GM18507 (cell line): ENCODE measurements at places on chromosomes 12 and 14.
A peak's percentile ranks its signal among the peaks of the same experiment; 100 is the strongest.

DNA sequence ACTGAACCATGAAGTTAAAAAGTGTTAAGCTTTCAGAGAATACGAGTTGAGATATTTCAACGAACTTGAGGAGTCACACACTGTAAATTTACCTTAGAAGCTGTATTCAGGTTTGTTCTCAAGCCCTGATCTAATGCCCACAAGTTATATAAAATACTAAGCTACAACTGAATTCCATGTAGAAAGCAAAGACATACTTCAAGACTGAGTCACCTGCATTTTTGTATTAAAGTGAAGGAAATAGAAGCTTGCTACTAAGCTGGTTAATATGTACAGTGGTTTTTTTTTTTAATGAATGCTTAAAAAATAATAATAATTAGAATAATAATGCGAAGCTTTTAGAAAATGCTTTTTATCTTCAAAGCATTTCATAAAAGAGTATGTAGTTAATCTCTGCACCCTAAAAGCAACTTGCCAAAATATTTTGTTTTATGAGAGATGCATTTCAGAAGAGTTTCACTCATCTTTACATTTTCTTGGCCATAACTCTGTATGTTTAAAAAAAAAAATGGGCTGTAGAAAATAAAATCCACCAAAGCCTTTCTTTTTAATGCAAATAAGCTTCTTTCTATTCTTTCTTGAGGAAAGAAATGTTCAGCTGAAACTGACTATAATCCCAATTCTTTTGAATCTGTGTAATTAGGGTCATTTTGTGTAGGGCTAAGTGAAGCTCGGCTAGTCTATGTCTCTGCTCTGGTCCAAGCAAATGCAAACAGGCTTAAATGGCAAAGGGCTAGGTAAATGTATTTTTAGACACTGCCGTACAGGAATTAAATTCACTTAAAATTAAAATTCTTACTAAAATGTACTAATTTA, 1047.5 kb upstream of the FLRT2 start:
- no peak for DNase-seq

- DNase-seq, result no peak
Measured at GRCh38 chr12:92304371-92305055, 158.9 kb upstream of the BTG1 start.

GRCh38 chr12:122004633-122005071, 17.0 kb upstream of the BCL7A start:
- DNase-seq, result no peak

DNA sequence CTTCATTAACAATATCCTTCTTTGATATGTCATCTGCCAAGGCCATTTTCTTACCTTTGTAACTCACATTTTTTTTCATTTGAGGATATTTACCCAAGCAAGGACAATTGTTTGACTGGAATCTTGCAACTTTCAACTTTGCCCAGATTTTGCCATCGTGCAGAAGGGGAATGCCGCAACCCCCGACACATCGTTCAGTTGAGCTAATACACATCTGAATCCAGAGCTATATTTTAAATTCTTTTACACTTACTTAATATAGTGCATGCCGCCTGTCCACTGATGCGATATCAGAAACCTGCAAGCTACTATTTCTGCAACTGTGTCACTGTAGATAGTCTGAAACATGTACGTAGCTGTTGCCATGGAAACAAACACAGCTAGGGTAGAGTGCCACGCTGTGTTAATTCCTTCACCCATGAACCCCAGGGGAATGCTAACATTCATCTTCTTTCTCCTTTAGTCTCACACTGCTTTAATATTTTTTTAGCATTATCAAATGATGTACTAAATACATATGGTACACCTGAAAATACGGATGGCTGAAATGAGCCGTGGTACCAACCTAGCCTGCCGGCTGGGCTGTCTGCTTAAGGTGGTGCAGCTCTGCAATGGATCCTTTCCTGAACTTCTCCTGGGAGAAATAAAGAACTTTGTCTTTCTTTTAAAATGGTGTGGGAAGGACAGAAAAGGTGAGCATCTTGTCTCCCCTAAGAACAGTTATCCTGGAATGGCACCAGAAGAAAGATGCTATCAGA, 77.0 kb upstream of the FOXN3 start:
- DNase-seq, result peak; percentile 20

DNA sequence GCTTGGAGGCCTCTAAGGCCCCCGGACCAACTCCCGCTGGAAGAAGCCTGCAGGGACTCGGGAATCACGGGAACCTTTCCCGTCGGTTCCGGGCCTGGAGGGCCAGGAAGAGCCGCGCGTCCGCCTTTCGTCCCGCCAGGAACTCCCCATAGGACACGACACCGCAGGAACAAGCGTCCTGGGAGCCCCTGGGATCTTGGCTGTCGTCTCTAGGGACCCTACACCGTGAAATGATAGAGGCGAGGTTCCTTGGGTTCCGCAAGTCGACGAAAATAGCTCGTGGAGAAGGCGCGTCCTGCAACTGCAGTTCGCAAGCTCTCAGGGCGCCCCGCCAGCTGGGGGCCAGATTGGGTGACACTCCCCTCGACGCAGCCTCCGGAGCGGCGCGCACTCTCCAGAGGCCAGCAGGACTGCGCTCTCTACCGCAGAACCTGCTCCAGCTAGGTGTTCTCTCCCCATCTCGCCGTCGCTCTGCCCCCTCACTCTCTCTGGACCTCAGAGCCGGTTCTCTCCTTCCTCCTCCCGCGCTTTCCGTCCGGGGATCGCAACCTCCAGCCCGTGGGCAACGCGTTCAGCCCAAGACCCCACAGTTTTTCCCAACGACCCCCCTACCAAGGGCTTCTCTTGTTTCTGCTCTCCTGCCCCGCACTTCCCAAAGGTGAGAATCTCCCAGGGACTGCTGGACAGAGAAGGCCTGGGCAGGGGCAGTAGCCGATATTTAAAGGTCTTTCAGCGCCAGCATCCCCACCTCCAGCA, 776 bp downstream of the BMP4 start:
- DNase-seq, result no peak

DNA sequence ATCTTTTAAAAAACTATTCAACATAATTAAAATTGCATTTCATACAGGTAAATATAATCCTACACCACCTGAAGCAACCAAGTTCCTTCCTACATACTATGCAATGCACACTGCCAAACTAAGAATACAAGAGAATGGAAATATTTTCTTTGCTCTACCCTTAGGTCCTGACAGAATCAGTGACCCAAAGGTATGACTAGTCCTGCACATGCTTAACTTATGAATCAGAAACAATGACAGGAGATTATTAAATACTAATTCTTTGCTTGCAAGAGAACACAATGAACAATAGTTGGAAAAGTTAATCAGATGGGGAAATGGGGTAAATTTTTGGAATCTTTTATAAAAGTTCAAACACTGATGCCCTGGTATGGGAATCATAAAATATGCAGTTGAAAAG, 220.1 kb downstream of the SOX5 start:
- DNase-seq, result no peak

- no peak for DNase-seq
Measured at GRCh38 chr14:97782871-97783414, 985.8 kb downstream of the VRK1 start.

- DNase-seq, result no peak
Measured at GRCh38 chr14:39739796-39740195, 307.6 kb upstream of the FBXO33 start.

GRCh38 chr12:114141921-114142564, 175.9 kb upstream of the RBM19 start:
- no peak for DNase-seq

GRCh38 chr12:678747-679712, 15.8 kb upstream of the NINJ2 start:
- no peak for DNase-seq

- no peak for DNase-seq
Measured at GRCh38 chr12:225012-225411, 11.1 kb upstream of the SLC6A12 start.

DNA sequence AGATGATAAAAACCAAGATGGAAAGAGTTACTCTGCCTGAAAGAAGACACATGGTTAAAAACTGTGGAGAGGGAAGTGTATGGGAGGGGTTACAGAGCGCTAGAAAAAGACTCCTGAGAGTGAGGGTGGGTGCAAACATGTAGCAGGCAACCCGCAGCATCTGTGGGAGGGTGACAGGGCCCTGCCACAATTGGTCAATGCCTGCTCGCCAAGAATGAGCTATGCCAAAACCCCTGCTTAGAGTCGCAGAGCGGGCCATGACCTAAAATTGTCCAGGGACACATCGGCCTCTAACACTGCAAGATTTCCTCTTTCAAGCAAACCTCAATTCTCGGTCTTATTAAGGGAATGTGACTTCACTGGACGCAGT, 700 bp downstream of the PRKAG1 start:
- DNase-seq, result no peak

GRCh38 chr12:92995258-92995903, 66.3 kb upstream of the EEA1 start:
- no peak for DNase-seq

- DNase-seq, result no peak
Measured at GRCh38 chr14:104866451-104867370, 1.6 kb downstream of the CEP170B start.

GRCh38 chr12:109611223-109611622, 37.6 kb downstream of the MVK start:
- no peak for DNase-seq

DNA sequence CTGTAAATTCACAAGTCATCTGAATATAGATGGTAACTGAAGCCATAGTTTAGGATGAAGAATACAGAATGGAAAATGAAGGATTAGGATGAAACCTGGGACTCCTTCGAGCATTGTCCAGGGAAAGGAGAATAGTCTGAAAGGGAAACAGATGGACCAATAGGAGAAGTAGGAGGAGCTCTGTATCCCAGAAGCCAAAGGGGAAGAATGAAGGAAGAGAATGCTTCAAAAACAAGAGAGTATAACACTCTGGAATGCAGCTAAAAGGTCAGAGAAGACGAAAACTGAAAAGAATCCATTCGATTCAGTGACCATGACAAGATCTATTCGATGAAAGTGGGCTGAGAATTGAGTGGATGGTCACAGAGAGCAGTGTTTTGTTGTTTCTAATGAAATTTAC, 1.0 kb downstream of the GMFB start:
- DNase-seq, result no peak

DNA sequence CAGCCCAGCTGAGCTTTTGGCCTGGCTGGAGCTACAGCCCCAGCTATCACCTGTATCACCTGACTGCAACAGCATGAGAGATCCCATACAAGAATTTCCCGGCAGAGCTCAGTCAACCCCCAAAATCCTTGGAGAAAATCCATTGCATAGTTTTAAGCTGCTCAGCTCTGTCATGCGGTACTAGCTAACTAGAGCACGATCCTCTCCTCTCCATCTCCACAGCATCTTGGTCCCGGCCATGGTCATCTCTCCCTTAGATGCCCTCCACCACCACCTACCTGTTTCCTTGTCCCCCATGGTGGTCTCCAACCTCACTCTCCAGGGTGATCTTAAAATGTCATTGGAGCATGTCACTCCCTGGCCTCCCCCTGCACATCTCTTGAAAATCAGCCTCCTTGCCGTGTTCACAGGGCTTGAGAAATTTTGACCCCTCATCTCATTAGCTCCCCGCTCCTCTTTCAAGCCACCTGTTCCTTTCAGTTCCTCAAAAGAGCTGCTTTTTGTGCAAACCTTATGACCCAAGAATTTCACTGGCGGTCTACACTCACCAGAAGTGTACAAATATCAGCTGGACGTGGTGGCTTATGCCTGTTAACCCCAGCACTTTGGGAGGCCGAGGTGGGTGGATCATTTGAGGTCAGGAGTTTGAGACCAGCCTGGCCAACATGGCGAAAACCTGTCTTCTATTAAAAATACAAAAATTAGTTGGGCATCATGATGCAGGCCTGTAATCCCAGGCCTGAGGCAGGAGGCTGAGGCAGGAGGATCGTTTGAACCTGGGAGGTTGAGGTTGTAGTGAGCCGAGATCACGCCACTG, 8.1 kb upstream of the CLMN start:
- DNase-seq, result peak; percentile 47

GRCh38 chr14:77180726-77181602, 634 bp upstream of the TMEM63C start:
- no peak for DNase-seq

DNA sequence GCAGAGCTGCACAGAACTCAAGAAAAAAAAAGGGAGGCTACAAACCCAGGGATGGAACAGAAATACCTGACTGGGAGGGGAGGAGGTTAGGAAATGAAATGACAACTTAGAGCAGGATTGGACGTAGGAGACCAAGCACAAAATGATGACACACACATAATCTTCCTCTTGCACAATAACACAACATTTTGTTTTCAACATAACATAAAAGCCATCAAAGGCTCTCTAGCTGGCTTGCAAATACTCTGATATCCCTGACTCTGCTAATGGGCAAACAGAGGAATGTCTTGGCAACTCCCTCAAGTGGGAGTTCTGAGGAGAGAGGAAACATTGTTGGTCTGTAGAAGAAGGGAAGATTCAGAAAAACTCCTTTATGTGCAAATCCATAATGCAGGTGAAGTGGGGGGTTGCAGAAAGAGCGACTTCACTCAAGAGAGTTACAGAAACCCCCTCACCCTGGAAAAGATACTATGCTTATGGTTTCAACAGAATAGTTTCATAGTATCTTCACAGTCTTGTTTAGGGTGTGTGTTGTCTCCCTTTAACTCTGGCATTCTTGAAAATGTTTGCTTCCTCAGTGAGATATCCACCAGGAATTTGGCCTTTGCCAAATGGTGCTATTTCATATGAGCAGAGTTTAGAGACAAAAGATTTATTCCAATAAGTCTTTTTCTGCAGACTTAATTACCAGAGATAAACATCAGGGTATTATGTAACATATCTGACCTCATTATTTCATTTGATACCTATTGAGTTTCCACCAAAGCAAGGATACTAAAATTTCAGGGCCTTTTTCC, 43.8 kb upstream of the LTBP2 start:
- no peak for DNase-seq

DNA sequence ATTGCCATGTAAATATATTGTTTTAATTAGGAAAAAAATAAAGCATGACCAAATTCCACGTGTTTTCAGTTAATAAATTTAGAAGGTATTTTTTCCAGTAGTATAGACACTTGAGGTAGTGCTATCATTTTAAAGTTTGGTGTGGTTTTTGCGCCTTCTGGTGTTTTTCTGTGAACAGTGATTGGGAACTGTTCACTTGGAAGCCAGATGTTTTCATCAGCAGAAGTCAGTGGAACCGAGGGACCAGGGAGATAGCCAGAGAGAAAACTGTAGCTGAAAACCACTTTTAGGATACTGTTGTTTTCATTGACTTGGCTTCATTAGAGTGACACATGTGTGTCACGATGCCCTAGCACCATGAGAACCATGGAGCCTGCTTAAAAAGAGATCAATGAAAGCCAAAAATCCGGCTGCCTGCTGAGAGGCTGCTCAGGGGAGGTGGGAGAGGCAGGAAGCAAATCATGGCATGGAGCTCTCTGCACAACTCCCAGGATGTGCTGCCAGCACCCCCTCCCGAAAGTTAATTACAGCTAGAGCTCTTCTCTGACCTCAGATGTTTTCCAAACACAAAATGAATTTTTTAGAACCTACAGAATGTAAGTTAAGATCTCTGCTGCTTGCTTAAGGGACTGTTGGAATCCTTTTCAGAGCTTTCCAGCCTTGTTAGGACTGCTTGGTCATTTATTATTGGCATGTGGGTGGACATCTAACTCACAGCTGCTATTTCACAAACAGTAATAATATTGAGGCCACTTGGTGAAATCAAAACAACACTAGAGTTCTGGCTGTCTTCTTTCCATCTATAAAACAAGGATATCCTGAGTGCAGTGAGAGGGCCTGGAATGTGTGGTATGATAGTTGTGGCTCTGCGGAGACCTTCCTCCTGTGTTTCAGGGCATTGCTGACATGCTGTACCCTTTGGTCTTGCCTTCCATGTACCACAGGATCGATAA, 192.3 kb downstream of the ANO4 start:
- DNase-seq, result no peak
